Spleen (tissue), 13 donors: ENCODE measurements at places on chromosomes 5 and 9. TPM values are rescaled to one million over a fixed set of nuclear protein-coding genes. Genes with fewer than 3 reads are reported as not detected.

GARNL3 gene
- 12.1 TPM for total RNA-seq

ARHGEF37 gene
- 1.2 TPM for total RNA-seq

ZCCHC9 gene
- 22.8 TPM for total RNA-seq

LHX2 gene
- total RNA-seq: 0.27 TPM

CD14 gene
- total RNA-seq: 80.2 TPM

PCDHAC2 gene
- total RNA-seq: 3.3 TPM

CPLANE1 gene
- total RNA-seq: 24.3 TPM

AFF4 gene
- total RNA-seq: 63.2 TPM

SLC6A3 gene
- not detected for total RNA-seq

SH3GL2 gene
- not detected for total RNA-seq

IL13 gene
- not detected for total RNA-seq

SURF4 gene
- total RNA-seq: 91.1 TPM

PCDHGA1 gene
- total RNA-seq: 0.43 TPM

FAM13B gene
- 72.1 TPM for total RNA-seq

DNA sequence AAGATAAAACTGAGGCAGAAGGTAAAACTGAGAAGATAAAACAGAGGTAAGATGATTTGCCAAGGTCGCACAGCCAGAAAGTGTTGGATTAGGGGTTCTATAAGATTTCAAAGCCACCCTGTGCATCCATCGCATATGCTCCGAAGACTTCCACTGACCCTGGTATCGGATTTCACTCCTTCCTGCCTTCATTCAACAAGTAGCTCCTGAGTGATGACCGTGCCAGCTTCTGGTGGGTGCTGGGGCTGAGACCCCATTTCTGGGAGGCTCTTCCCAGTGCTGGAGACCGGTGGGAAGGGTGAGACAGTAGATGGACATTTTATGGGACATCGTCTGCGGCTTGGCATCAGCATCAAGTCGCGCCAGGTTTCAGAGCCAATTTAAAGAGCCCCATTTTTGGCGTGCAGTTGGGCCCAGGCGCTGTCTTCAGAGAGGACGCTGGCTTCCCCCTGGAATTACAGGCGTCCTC is 53.7 kb upstream of the DAB2IP start:
- H3K4me1 ChIP-seq: peaks cover 30% of the 10 kb centered on the region
- no peak overlapping the region for H3K4me3 ChIP-seq
- no peak overlapping the region for H3K27ac ChIP-seq
- peaks cover 36% of the 10 kb centered on the region for H3K27me3 ChIP-seq
- H3K36me3 ChIP-seq: no peaks in the 10 kb centered on the region

- DNase-seq: peak; percentile 44
- no peaks in the 10 kb centered on the region for H3K27me3 ChIP-seq
- H3K4me3 ChIP-seq: no peak overlapping the region
- H3K27ac ChIP-seq: peak overlapping the region; percentile 61
- peaks cover 41% of the 10 kb centered on the region for H3K4me1 ChIP-seq
- no peaks in the 10 kb centered on the region for H3K36me3 ChIP-seq
Observed at GRCh38 chr9:134187891-134188385, 23.6 kb upstream of the RNU6ATAC start.

GRCh38 chr5:8958602-8959001 is 587.3 kb downstream of the SEMA5A start:
- no peak overlapping the region for H3K27ac ChIP-seq
- H3K27me3 ChIP-seq: no peaks in the 10 kb centered on the region
- no peak for DNase-seq
- no peaks in the 10 kb centered on the region for H3K4me1 ChIP-seq

DNA sequence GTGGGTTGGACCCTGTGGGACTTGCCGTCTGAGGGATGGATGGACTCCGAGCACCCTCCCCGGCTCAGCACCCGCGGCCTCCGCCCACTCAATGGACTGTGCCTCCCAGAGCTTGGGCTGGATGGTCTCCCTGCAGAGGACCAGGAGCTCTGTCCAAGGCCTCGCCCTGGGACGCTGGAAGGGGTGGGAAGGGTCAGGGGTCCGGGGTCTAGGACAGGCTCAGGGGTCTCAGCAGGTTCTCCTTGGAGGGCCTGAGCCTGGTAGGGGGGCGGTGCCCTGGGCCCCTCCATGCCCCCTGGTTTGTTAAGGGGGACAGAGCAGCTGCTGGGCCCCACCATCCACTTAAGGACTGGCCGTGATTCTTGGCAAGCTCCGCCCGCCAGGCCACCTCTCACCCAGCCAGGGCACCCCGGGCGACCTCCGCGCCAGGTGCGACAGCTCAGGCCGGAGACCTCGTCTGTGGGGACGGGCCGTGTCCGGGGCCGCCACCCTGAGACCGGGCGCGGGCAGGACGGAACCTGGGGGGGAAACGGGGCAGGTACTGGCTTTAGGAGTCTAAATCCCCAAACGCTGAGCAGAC is 29.2 kb downstream of the EXOC3 start:
- peak overlapping the region; percentile 83 for H3K27ac ChIP-seq
- peak; percentile 91 for DNase-seq
- peaks cover 50% of the 10 kb centered on the region for H3K4me1 ChIP-seq
- peaks cover 32% of the 10 kb centered on the region for H3K27me3 ChIP-seq
- peaks cover 1% of the 10 kb centered on the region for H3K36me3 ChIP-seq

DNA sequence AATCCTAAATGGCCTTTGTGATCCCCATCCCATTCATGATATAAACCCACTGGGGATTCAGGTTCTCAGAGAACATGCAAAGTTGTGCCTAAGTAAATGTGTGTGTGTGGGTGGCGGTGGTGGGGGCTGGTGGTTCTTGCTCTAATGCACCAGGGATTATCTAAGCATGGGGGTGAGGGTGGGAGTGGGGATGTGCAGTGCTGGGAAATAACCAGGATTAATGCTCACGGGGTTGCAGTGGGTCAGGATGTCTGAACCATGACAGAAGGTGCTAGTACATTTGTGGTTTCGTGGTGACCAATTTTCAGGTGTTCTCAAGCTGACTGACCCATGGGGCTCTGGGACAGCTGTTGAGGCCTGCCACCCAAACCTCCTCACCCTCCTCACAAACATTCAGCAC is 101.0 kb downstream of the ZNF608 start:
- DNase-seq: no peak
- H3K4me1 ChIP-seq: peaks cover 31% of the 10 kb centered on the region
- H3K27ac ChIP-seq: no peak overlapping the region
- H3K36me3 ChIP-seq: no peaks in the 10 kb centered on the region

GRCh38 chr9:75588808-75589207 is 301.7 kb upstream of the PCSK5 start:
- H3K36me3 ChIP-seq: no peaks in the 10 kb centered on the region
- DNase-seq: no peak

- H3K27ac ChIP-seq: no peak overlapping the region
- H3K4me3 ChIP-seq: no peak overlapping the region
- H3K27me3 ChIP-seq: no peaks in the 10 kb centered on the region
Observed at GRCh38 chr5:150384701-150385100, 27.2 kb downstream of the TCOF1 start.

GRCh38 chr9:13358128-13358527 is 78.6 kb upstream of the MPDZ start:
- H3K36me3 ChIP-seq: no peaks in the 10 kb centered on the region
- H3K27me3 ChIP-seq: no peaks in the 10 kb centered on the region
- no peak overlapping the region for H3K4me3 ChIP-seq
- H3K27ac ChIP-seq: no peak overlapping the region

- H3K36me3 ChIP-seq: no peaks in the 10 kb centered on the region
- no peak overlapping the region for H3K4me3 ChIP-seq
- no peak for DNase-seq
- no peaks in the 10 kb centered on the region for H3K27me3 ChIP-seq
- H3K27ac ChIP-seq: no peak overlapping the region
- no peaks in the 10 kb centered on the region for H3K4me1 ChIP-seq
Observed at GRCh38 chr5:146193285-146193684, 10.1 kb upstream of the RBM27 start.

GRCh38 chr9:110842169-110842568 is 173.6 kb downstream of the MUSK start:
- no peaks in the 10 kb centered on the region for H3K27me3 ChIP-seq
- DNase-seq: no peak
- no peaks in the 10 kb centered on the region for H3K4me1 ChIP-seq
- H3K27ac ChIP-seq: no peak overlapping the region

GRCh38 chr5:20655211-20655610 is 667.2 kb upstream of the CDH18 start:
- H3K36me3 ChIP-seq: no peaks in the 10 kb centered on the region
- no peak overlapping the region for H3K27ac ChIP-seq
- no peak overlapping the region for H3K4me3 ChIP-seq
- no peak for DNase-seq
- H3K4me1 ChIP-seq: no peaks in the 10 kb centered on the region

DNA sequence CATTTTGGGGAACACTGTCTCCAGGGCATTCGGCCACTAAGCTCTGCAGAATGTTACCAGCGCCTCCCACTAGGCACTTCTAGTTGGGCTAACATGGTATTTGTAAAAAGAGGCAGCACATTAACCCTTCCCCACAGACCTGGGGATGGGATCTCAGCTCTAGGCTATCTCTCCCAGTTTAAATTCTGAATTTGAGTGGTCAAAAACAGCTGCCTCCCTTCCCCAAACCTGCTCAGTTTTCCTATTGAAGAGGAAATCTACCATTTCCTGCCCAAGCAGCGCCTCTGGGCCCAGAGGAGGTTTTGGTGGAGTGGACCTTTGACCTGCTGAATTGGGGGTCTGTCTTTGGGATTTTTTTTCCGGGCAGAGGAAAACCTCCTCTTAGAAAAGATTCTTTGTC is 53.2 kb downstream of the ENC1 start:
- peak overlapping the region; percentile 37 for H3K27ac ChIP-seq
- H3K27me3 ChIP-seq: no peaks in the 10 kb centered on the region
- H3K36me3 ChIP-seq: no peaks in the 10 kb centered on the region
- DNase-seq: no peak
- H3K4me3 ChIP-seq: no peak overlapping the region
- peaks cover 9% of the 10 kb centered on the region for H3K4me1 ChIP-seq

- H3K27ac ChIP-seq: no peak overlapping the region
- no peaks in the 10 kb centered on the region for H3K27me3 ChIP-seq
- H3K36me3 ChIP-seq: no peaks in the 10 kb centered on the region
- H3K4me1 ChIP-seq: no peaks in the 10 kb centered on the region
- H3K4me3 ChIP-seq: no peak overlapping the region
- no peak for DNase-seq
Observed at GRCh38 chr5:14775857-14776256, 95.7 kb downstream of the ANKH start.

DNA sequence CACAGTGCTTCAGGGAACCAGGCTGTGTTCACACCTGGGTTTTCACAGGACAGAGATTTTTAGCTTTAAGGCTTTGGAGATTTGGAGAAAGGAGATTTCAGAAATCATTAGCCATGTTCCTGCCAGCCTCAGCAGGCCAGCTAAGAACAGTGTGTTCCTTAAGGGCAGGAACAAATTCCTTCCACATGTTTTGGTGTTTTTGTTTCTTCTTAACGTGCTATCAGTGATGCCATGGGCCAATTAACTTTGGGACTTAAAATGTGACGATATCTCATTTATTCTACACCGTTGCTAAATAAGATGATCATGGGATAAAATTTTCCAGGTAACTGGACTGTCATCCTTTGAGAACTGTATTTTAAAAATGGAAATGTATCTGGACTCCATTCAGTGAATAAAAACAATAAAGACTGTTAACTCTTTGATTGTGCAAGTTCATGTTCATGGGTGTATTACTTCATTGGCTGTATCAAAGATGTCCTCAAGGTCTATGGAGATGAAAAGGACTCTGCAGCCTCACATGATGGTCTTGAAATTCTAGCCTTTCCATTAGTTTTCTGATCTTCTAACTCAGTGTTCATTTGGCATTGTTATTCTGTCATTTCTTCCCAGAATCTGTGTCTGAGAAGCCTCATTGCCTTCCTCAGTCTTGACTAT is 72.3 kb downstream of the ZNF366 start:
- H3K27me3 ChIP-seq: no peaks in the 10 kb centered on the region
- no peaks in the 10 kb centered on the region for H3K36me3 ChIP-seq
- no peak overlapping the region for H3K27ac ChIP-seq
- no peak for DNase-seq

DNA sequence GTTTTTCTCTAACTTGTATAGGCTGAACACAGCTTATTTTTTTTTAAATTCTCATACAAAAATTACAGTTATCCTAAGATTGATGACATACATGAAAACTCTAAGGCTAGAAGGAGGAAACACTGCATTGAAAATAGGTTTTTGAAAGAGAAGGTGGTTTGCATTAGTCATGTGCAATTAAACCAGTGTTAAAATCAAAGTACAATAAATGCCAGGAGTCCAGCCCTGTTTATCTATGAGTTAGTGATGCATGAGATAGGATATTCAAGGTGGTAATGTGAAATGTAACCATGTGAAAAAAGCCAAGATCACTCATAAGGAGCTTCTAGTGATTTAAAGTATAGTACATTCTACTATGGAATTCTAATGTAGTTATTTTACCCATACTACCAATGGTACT is 444.9 kb upstream of the CYLC2 start:
- no peaks in the 10 kb centered on the region for H3K27me3 ChIP-seq
- H3K4me3 ChIP-seq: no peak overlapping the region
- H3K27ac ChIP-seq: no peak overlapping the region
- DNase-seq: no peak
- H3K4me1 ChIP-seq: no peaks in the 10 kb centered on the region

- no peak overlapping the region for H3K4me3 ChIP-seq
- H3K27me3 ChIP-seq: peaks cover 13% of the 10 kb centered on the region
- peaks cover 20% of the 10 kb centered on the region for H3K4me1 ChIP-seq
- no peaks in the 10 kb centered on the region for H3K36me3 ChIP-seq
- peak; percentile 42 for DNase-seq
Observed at GRCh38 chr9:134179595-134179917, 15.2 kb upstream of the RNU6ATAC start.

GRCh38 chr5:147412561-147412960 is 97.3 kb downstream of the DPYSL3 start:
- no peaks in the 10 kb centered on the region for H3K4me1 ChIP-seq
- H3K27me3 ChIP-seq: no peaks in the 10 kb centered on the region
- no peak overlapping the region for H3K4me3 ChIP-seq

- no peak overlapping the region for H3K4me3 ChIP-seq
- no peaks in the 10 kb centered on the region for H3K36me3 ChIP-seq
- H3K4me1 ChIP-seq: no peaks in the 10 kb centered on the region
- H3K27ac ChIP-seq: no peak overlapping the region
- no peak for DNase-seq
Observed at GRCh38 chr5:31270396-31270795, 76.9 kb downstream of the CDH6 start.

GRCh38 chr5:170863646-170864045 is 1.8 kb downstream of the RANBP17 start:
- no peak overlapping the region for H3K27ac ChIP-seq
- no peaks in the 10 kb centered on the region for H3K36me3 ChIP-seq
- DNase-seq: no peak
- peaks cover 3% of the 10 kb centered on the region for H3K4me1 ChIP-seq

GRCh38 chr5:162274679-162275078 is 207.1 kb downstream of the GABRG2 start:
- H3K4me3 ChIP-seq: no peak overlapping the region
- H3K4me1 ChIP-seq: no peaks in the 10 kb centered on the region
- no peak overlapping the region for H3K27ac ChIP-seq
- no peaks in the 10 kb centered on the region for H3K36me3 ChIP-seq
- DNase-seq: no peak
